Thymus (tissue), 14 donors: ENCODE measurements at places on chromosomes 6 and 20.
A peak's percentile ranks its signal among the peaks of the same experiment; 100 is the strongest.

- peak; percentile 63 for DNase-seq
Measured at GRCh38 chr6:3627956-3628835, 123.3 kb downstream of the PXDC1 start.

GRCh38 chr6:85344996-85345395, 104.9 kb upstream of the NT5E start:
- no peak for DNase-seq

DNA sequence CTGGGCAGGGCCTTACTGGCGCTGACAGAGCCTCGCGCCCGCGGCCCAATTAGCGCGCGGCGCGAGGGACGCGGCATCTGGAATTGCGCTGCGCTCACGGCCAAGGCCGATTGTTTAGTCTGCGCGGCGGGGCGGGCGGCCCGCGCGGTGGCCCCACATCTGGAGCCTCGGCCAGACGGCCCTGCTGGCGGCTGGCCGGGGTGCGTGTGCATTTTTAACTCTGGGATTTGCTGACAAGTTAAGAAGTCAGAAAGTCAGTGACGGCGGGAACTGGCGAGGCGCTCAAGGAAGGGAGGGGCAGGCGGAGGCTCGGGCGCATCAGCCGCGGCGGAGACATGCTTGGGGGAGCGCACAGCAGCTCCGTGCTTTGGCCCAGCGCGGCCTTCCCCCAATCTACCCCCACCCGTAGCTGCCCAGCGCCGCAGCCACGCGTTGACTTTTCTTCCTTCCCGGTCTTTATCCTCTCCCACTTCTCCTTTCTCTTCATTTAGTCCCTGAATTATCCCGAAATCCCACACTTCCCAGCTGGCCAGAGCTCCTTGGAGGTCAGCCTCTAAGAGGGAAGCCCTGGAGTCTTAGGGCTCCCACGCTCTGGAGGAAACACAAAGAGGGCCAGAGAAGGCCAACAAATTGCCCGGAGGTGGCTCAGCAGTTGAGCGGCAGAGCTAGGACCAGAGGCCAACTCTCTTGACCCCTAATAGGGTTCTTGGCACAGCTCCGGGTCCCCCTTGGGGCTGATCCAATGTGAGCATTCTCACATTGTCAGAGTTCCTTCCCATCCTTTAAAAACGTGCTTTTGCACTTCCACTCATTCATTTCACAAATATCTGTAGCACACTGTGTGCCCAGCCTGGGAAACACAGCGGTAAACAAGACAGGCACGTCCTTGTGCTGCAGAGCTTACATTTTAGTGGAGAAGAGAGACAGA, 40.8 kb upstream of the FOXP4 start:
- no peak for DNase-seq

- DNase-seq = no peak
Measured at GRCh38 chr6:9398767-9399373, 963.5 kb upstream of the SLC35B3 start.

GRCh38 chr6:142331075-142331551, 29.3 kb downstream of the ADGRG6 start:
- DNase-seq = peak; percentile 87

DNA sequence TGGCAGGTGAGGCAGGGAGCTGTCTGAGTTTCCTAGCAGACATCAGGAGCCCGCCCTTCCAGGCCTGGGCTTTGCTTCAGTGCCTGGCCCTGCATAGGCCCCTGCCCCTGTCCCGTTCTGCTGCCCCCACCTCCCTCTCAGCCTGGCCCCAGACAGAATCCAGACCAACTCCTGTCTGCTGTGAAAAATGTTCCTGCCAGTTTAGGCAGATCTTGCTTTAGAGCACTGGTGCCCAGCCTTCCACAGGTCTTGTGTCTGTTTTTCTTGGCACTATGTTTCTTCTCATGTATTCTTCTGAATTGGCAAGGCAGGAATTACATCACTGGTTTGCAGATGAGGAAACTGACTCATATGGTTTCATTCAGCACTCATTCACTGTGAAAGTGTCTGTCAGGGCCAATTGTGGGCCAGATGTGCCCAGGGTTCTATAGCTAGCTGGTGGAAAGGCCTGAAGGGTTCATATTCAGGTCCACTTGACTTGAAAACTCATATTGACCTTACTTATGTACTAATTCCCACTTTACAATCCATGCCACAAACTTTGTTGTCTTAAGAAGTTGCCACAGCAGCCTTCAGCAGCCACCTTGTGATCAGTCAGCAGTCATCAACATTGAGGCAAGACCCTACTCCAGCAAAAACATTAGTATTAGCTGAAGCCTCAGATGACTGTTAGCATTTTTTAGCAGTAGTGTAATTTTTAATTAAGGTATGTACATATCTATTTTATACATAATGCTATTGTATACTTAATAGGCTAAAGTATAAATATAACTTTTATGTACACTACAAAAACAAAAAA, 40.5 kb downstream of the HLA-F start:
- no peak for DNase-seq

DNA sequence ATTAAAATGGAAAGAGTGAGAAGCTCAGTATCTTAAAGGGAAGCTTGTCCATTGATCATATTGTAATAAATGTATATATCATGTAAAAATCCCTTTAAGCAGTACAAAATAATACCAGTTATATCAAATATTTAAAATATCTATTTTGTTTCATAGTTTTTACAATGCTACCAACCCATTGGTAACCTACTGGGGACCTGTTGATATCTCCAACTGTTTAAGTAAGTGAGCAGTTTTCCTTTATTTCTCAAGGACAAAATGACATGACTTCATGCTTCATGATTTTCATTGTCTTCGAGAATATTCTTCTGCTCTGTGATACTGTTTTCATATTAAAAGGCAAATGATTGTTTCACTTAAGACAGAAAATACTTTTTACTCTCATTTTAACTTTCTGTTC, 100.0 kb downstream of the ADGRG6 start:
- no peak for DNase-seq
